ENCODE measurements at places on chromosomes 6 and 20. TPM values are rescaled to one million over a fixed set of nuclear protein-coding genes. Genes with fewer than 3 reads are reported as not detected.
A peak's percentile ranks its signal among the peaks of the same experiment; 100 is the strongest.

EPHA7 gene
- total RNA-seq = not detected

FYN gene
- total RNA-seq = 18.5 TPM

CFB gene
- total RNA-seq = 1.5 TPM

BNIP5 gene
- not detected for total RNA-seq

PPP1R14C gene
- 7.8 TPM for total RNA-seq

EBF4 gene
- total RNA-seq = 11.4 TPM

BPIFB1 gene
- total RNA-seq = 0.17 TPM

TMEM244 gene
- not detected for total RNA-seq

GRCh38 chr6:17905611-17906592 is 81.5 kb downstream of the KIF13A start:
- DNase-seq = no peak

GRCh38 chr6:125255201-125255600 is 46.6 kb downstream of the HDDC2 start:
- no peak for DNase-seq

- DNase-seq = no peak
Observed at GRCh38 chr6:150546457-150546856, 53.2 kb upstream of the PLEKHG1 start.

DNA sequence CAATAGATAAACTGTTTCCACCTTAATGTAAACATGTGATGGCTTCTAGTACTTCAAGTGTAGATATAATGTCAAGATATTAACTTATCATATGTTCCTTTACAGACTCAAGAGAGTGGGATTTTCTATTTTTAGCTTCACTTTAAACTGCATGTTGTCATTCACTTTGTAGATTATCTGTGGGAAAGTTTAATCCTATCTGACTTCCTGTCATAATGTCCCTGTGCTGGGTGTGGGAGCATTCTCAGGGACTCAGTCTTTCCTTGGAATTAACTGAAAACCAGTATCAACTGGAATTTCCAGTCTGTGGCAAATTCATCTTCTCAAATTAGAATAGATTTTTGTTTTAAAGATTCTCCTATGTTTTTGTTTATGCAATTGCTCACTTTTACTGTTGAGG is 226.1 kb upstream of the FERMT1 start:
- DNase-seq = no peak

- no peak for DNase-seq
Observed at GRCh38 chr20:51512645-51513044, 29.9 kb downstream of the NFATC2 start.

- no peak for DNase-seq
Observed at GRCh38 chr6:149225946-149226345, 91.6 kb upstream of the TAB2 start.

- DNase-seq = no peak
Observed at GRCh38 chr20:39850821-39851330, 838.2 kb downstream of the MAFB start.

DNA sequence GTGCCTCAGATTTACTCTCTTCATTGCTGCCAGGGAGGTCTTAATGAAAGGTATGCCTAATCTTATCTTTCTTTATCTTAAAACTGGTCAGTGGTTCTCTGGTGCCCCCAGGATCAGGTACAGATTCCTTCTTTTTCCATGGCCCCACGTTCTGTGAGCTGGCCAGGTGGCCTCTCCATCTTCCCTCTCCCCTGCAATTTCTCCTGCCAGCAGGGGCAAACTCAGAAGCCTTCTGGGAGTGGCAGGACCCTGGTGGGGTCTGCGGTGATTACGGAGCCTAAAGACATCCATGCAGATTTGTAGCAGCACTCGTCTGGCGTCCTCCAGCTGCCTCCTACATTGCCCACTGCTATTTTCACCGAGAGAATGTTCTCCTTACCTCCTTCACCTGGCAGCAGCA is 95.8 kb downstream of the CCDC170 start:
- DNase-seq = no peak

DNA sequence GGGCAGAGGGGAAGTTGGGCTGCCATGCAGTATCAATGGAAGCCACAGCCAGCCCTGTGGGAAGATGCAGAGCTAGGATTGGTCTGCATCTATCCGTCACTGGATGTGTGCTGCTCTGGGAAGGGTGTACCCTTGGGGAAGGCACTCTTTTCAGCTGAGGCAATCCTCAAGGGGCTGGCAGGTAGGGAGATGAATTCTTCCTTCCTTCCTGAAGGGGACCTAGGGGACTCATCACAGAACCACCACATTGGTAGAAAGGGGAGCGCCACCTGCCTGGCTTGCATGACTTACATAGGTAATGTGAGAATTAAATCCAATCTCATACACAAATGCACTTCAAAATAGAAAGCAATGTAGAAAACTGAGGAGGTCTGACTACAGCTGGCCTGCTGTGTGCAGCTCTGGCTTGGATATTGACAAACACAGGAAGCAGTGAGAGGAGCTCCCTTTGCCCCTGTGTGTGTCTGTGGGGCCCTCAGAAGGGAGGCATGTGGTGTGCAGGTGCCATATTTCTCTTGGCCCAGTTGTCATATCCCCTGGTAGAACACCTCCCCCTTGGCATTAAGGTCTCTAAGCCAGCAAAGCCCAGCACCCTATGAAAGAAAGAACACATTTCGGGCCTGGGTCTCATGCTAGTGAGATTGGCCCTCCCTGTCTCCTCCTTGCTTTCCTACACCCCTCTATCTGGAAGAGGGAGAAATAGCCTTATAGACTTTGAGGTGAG is 260.3 kb upstream of the MOCS1 start:
- DNase-seq = no peak

DNA sequence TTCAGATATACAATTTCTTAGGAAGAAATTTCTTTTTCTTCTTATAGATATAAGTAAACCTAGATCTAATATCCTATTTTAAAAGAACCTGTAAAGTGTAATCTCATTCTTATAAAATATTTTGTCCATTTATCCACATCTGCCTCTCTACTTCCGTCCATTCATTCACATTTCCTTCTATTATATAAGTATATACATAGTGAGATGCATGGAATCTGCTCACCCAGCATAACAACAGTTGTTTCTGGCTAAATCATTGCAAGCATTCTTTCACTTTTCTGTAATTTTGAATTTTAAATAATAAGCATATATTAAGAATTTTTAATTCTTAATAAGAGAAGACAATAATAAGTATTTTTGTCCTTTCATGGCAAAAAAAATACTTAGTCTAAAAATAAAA is 45.4 kb downstream of the CEP162 start:
- no peak for DNase-seq

DNA sequence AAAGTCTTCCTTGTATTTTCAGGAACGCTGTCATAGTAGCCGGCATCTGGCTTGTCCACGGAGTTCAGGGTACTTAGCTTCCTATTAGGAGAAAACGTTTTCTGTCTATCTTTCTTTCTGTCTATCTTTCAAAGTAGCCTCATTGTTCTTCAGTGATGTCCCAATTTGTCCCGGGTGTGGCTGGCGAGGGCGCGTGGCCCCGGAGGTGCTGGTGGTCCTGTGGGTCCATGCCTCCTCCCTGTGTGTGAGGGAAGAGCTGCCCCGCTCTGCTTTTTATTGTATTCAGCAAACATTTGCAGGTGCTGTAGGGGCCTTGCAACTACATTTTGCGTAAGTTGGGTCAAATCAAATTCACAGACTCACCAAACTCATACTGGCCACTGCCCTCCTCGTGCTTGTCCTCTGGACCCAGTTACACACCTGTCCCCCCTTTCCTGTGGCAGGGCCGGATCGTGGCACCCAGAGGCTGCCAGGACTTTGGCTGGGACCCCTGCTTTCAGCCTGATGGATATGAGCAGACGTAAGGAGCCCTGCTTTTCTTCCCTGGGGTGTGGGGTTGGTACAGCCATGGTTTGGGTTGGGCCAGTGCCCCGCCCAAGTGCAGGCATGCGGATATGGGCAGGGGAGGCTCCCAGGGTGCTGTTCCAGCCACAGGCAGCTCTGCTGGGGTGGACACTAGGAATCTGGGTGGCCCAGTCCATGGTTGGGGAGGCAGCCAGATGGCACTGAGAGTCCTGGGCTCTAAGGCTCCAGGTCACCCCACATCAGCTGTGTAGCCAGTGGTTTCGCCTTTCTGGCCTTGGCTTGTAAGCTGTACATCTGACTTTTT is 12.3 kb downstream of the ITPA start:
- DNase-seq = no peak

GRCh38 chr20:17759449-17759848 is 59.7 kb downstream of the BANF2 start:
- no peak for DNase-seq

- no peak for DNase-seq
Observed at GRCh38 chr20:8930726-8931125, 138.2 kb upstream of the PLCB4 start.

GRCh38 chr6:160041608-160042007 is 72.7 kb downstream of the IGF2R start:
- no peak for DNase-seq

GRCh38 chr6:139567095-139567494 is 192.6 kb upstream of the CITED2 start:
- no peak for DNase-seq

DNA sequence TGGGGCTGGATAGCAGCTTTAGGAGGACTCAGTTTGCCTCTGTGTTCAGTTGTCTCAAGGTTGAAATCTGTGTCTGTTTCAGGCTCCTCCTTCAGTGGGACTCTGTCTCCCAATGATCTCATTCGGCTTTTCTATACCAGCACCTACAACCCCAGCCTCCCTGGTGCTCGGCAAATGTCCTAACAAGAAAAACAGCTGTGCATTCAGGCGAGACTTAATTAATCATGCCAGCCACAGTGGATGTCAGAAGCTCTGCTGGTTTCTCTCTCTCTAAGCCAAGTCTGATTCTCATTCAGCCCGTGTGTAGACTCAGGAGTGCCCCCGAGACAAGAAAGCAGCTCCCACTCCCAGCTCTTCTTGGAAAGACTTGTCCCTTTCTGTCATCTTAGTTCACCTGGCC is 46.8 kb downstream of the SUN5 start:
- DNase-seq = no peak

DNA sequence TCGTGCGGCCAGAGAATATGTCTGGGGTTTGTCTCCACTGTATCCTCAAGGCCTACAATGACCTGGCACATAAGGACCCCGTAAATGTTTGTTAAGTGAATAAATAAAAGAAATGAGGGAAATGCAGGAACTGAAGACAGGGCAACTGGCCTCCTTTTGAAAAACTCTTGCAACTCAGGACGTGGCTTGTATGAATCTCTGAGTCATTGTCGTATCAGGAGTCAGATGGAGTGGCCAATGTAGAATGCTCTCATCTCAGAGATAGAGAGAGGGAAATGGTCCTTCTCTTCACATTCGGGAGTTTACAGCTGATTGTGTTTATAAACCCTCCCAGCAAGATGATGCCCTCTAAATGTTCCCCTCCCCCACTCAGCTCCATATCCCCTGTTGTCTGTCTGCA is 57.1 kb downstream of the UST start:
- DNase-seq = no peak

DNA sequence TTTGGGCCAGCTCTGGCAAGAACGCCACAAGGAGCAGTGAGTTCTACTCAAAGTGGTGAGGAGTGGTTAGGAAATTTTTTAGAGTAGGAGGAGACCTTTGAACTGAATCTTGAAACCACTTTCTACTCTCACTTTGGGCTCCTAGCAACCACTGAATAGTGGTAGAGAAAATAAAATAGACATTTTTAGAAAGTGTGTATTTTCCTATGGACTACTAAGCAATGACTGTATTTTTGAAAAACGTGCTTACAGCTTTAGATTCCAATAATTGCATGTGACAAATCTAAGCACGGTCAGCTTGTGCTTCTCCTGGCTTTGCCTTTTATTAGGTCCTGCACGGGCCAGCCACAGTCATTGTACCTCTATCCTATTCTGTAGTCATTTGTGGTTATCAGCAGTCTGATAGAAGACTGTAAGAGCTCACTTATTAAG is 8.7 kb upstream of the IFNGR1 start:
- DNase-seq = no peak

DNA sequence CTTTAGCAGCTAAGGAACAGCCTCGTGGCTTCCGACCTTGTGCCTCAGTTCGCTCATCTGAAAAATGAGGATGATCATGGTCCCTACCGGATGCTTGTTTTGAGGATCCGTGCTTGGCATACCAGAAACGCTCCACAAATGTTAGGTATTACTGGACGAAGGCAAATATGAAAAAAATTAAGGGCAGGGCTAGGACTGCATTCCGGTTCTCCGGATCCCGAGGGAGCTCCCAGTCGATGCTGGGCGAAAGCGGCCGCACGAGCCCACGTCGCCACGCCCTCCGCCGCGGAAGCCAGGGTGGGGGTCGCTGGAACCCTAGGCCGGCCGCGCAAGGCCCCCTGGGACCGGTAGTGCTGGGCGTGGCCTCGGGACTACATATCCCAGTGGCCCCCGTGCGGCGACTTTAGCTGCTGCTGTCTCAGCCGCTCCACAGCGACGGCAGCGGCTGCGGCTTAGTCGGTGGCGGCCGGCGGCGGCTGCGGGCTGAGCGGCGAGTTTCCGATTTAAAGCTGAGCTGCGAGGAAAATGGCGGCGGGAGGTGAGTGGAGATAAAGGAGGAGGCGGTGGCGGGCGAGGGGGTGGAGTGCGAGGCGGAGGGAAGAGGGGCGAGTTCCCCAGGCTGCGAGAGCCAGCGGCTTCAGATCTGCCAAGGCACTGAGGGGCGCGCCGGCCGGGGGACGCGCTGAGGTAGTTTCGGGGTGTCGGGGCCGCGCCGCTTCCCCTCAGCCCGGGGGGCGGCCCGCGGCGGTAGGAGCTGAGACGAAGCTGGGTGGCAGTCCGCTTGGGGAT is at the start of gene NCOA3:
Gene NCOA3, plus strand, starts transcription at position 406 of the 789 bp plus-strand sequence. CDS start 120,361 bp downstream, outside the sequence.
- DNase-seq = peak; percentile 82
